ENCODE measurements at places on chromosomes 3 and 15.
A peak's percentile ranks its signal among the peaks of the same experiment; 100 is the strongest.

GRCh38 chr3:99903869-99904268, 86.2 kb downstream of the CMSS1 start:
- DNase-seq = no peak

DNA sequence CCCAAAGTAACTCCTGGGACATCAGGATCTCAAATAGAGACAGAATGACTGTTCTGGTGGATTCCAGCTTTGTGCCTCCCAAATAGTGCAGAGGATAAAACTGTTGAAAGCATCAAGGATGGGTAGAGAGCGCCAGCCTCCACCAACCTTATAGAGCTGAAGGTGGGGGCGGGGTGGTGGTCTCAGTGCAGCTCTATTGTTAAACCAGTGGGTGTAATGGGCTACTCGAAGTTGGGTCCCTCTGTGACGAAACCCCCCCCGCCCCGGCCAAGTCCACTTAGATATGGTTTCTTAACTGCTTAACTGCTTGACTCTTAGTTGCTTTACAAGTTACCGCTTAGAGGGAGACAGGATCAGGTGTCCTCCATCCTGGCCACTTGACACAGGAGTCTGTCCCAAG, 22.7 kb downstream of the DHX30 start:
- no peak for DNase-seq

DNA sequence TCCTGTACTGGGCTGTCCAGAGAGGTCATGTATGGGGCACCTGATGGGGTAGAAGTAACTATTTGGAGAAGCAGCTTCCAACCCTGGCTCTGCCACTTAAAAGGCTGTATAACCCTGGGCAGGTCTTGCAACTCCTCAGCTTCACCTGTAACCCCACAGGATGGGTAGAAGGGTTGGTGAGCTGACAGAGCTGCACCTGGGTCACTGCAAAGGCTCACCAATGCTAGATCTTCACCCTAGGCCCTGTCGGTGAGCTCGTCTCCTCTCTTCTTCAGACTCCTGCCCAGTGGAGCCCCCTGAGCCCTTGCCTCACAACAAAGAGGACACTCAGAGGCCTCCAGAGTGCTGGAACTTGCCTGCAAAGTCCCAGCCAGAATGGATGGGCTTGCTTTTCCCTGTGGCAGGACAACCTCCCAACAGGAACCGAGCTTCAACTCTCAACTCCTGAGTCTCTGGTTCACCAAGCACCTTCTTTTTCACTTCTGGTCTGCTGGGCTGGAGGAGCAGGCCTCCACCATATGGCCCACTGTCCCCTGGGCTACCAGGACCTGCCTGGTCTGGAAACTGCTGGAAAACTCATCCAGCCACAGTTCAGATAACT, 45.9 kb downstream of the XXYLT1 start:
- no peak for DNase-seq

GRCh38 chr3:165521131-165521871, 315.9 kb downstream of the BCHE start:
- DNase-seq = no peak

GRCh38 chr3:32143849-32144757, 37.7 kb downstream of the GPD1L start:
- DNase-seq = peak; percentile 73

GRCh38 chr3:110017304-110017703, 680.0 kb upstream of the DPPA4 start:
- DNase-seq = no peak

DNA sequence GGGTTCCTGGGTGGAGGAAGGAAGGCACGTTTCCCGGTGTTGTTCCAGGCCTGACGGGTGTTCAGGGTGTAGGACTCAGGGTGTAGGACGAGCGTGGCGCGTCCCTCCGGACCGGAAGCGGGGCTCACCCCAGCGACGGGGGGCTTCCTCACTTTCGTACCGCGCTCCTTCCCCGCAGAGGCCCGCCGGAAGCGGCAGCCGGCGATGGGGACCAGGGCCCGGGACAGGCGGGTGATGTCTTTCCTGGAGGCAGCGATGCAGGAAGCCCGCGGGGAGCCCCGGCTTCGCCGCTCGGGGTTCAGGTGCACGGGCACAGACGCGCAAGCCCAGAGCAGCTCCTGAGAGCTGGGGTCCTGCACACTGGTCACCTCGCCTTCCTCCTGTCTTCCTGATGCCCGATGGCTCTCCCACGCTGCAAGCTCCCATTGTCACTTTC, 13.4 kb downstream of the FOXL2NB start:
- DNase-seq = no peak

DNA sequence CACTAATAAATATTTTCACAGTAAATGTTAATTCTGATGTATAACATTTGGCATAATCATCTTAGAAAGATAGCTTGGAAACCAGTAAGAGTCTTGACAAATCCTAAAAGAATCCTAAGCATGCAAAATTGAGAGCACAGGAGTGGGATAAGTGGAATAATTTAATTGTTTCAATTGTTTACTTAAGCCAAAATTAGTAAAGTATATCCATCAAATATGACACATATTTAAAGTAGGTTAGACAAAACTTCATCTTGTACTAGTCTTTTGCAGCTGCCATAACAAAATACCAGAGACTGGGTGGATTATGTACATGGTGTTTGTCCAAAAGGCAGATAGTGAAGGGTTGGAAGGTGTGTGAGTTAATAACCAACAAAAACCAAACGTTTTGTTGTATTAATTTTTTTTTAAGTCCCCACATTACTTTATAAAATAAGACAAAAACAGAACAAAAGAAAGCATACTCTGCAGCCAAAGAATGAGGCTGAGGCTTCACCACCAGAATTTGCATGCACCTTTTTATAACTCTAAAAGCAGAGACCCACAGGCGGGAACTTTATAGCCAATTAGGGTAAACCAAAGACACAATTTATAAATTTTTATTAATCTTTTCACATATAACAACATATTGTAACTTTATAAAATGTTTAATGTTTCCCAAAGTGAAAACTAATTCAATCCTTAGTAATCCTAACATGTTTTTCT, 41.9 kb upstream of the CD200R1L start:
- DNase-seq = no peak

GRCh38 chr3:139633511-139633910, 44.3 kb downstream of the NMNAT3 start:
- no peak for DNase-seq

DNA sequence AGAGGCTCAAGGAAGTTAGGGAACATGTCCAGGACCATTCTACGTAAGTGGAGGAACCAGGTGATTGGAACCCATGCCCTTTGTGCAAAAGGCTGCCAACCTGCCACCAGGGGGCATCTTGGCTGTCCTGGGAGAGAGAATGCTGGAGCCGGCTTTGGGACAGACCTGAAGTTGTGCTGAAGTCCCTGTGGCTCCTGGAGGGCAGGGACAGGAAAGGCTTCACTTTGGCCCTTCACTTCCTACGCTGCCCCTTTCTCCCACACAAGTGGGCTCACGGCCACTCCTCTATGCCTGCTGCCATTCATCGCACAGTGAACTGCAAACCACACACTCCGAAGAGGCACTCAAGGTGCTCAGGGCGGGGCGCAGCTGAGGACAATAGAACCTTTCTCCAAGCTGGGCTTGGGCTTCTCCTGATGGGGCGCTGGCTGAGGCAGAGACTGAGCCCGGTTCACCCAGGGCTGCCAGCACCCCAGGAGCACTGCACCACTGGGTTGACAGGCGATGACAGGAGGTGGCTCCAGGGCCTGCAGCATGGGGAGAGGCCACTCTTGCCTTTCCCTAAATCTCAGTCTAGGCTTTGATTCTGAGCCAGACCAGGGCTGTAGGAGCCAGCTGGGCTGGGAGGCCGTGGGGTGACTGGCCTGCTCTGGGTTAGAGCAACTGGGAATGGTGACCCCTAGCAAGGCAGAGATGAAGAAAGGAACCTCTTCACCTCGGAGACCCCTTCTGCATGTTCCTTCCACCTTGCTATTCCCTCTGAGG, 8.4 kb downstream of the SHF start:
- peak; percentile 47 for DNase-seq

- no peak for DNase-seq
Observed at GRCh38 chr3:16174389-16174788, at the start of gene GALNT15. Gene GALNT15 (plus strand): TSS chr3:16174680. CDS start chr3:16175152, 472 bp downstream.

GRCh38 chr3:112056451-112056929, 22.0 kb downstream of the TMPRSS7 start:
- DNase-seq = no peak

GRCh38 chr3:178084938-178085816, 451.1 kb upstream of the KCNMB2 start:
- DNase-seq = no peak

DNA sequence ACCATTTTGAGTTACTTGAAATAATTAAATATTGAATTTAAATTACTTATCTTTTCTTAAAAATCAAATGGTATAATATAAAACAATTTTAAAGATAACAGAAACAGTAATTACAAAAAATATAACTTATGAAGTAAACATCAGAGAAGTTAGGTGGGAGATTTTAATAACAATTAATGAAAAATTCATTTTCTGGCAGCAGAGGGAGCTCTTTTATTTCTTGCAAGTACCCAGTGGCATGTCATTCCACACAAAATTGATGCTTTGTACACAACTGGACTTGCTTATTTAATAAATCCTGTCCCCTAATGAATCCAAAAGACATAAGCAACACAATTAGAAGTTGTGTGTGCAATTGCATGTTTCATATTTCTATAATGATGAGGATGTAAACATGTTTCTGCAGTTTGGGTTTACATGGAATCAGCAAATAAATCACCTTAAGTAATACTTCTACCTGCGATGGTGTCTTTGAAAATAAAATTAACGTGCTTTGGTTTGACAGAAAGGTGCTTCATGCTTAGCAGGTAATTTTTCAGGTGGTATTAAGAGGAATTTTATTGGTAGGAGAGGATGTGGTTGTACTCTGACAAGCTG, 861.3 kb downstream of the ZPLD1 start:
- no peak for DNase-seq

DNA sequence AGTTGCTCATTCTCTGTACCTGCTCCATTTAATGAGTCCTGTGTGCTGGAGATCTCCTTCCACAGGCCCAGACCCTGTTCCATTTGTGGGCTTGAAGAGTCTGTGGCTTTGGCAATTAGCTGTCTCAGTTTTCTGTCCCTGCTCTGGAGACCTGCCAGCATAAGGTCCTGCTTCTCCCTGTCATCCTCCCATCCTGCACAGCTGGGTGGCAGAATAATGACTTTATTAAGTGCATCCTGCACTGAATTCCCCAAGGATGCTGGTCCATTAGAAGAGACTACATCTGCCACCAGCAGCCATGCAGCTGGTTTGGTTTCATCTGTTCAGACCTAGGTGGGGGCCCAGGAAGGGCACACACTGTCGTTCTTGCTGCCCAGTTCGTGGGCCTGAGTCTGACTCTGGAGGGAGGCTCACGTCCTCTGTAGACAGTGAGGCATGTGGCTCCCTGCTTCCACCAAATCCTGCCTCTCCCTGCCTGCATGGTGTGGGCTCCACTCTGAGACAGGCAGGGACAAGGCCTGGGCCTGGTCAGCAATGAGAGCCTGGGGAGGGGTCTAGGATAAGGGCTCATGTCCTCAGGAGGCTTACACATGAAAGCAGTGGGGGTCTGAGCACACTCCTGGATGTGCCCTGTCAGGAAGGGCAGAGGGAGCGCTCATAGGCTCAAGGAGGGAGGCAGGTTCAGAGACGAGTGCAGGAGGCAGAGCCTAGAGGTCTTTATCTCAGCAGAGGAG, 78.4 kb upstream of the PRR23E start:
- no peak for DNase-seq

DNA sequence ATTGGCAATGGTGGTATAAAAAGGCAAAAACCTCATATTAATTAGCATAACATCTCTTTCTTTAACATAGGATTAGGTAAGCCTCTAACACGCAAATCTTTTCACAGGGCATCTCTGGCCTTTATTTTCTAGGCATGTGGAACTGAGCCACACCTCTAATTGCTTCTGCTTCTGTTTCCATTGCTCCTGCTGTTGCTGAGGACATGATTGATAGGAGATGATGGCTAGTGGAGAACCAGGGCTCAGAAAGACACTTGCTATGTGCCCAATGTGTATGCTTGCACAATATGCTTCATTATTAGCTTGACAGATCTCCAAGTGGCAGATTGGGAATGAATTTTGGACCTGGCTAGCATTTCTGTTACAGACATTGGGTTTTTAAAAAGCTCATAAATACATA, 114.5 kb downstream of the EPHA3 start:
- DNase-seq = no peak

- no peak for DNase-seq
Observed at GRCh38 chr3:143535994-143536784, 312.1 kb downstream of the SLC9A9 start.

GRCh38 chr15:37131621-37132020, 31.3 kb upstream of the MEIS2 start:
- DNase-seq = no peak

- DNase-seq = no peak
Observed at GRCh38 chr15:57053470-57053869, 135.0 kb downstream of the TCF12 start.

DNA sequence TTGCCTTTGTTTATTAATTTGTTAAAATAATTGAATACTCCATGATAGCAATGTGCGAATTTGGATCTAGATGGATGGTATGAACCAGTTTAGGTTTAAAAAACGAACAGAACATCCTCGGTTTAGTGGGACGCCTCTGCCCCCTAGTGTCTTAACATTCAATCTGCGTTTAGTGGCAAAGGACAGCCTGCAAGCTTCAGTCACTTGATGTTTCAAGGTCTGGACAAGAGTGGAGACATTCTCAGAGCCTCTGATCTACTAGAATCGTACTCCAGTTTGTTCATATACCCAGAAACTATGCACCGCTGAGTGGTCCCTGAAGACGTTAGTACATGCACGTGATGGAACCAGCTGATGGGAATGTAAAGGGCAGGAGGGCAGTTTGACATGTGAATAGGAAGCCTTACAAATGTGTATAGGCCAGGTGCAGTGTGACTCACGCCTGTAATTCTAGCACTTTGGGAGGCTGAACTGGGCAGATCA, 17.8 kb upstream of the ATP13A4 start:
- DNase-seq = peak; percentile 9

- DNase-seq = no peak
Observed at GRCh38 chr3:107369791-107370190, 7.4 kb upstream of the CCDC54 start.

DNA sequence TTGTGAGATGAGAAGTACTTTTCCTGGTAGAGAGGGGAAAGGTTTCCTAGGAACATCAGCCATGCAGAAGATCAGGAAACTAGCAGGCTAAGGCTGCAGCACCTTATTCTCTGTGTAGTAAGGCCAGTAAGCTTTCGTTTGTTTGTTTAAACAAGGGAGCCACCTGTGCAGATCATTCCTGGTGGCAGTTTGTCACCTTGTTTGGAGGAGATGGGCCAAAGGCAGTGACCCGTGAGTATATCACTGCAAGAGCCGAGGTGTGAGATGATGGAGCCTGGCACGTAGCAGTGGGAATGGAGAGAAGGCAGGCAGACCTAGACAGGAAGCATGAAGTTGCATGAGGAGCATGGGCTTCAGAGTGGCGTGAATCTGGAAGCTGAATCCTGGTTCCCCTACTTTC, 19.6 kb downstream of the ATG7 start:
- DNase-seq = no peak

Data from CD4-positive, CD25-positive, alpha-beta regulatory T cell (primary cell).